DMS79 treated with DMSO at 0.1 percent for 48 hours (cell line): ENCODE measurements at places on chromosomes 2 and 18.

DNA sequence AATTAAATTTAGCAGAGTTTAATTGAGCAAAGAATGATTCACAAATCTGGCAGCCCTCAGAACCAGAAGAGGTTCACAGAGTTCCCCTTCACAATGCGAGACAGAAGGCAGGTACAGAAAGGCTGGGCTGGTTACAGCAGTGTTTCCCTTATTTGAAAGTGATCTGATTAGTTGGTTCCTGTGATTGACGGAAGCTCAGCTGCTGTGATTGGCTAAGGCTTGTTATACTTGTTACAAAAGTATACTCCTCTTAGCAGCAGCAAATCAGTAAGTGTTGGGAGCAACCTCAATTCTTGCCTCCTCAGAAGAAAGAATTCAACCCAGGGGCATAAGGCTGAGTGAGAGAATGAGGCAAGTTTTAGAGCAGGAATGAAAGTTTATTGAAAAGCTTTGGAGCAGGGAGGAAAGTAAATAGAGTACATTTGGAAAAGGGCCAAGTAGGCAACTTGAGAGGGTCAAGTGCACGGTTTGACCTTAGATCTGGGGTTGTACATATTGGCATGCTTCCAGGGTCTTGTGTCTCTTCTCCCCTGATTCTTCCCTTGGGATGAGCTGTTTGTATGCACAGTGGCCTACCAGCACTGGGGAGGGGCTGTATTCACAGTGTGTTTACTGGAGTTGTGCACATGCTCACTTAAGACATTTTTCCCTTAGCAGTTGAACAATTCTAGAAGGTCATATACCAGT, 431.8 kb upstream of the RAB12 start:
- no peak for DNase-seq

DNA sequence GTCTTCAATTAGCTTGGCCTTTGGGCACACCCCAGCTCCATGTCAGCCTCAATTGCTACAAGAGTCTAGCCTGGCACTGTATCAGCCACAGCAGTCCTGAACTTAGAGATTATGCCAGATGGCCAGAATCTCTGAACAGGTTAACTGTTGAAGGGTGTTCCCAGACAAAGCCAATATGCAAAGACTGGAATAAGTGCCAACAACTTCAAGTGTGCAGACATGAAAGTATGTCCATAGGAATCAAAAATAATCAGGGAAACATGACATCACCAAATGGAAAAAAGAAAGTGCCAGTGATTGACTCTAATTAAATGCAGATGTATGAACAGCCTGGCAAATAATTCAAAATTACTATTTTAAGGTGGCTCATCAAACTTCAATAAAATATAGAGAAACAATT, 98.5 kb upstream of the DOCK10 start:
- no peak for DNase-seq

DNA sequence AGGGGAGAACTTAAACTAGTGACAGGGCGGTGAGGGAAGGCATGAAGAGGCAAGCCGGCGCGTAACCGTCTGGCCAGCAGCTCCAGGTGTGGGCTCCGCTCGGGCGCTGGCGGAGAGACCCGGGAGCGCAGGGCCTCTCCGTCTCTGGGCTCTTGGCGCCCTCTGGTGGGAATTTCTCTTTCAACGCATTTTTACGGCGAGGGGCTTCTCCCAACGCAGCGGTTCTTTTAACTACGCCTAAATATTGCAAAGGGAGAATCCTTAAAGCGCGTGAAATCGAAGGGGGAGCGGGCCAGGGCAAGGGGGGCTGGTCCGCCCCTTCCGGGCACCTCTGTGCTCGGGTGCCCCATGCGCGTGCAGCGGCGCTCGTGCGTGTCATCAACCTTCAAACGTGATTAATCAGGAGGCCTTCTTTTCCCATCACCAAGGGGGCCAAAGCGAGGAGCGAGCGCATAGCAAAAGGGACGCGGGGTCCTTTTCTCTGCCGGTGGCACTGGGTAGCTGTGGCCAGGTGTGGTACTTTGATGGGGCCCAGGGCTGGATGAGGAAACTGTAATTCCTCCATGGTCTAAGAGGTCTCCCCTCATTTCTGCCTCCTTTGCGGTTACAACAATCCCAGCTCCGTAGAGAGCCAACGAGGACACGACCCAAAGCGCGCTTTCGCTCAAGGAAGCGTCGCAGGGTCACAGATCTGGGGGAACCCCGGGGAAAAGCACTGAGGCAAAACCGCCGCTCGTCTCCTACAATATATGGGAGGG, 762 bp upstream of the GAD1 start:
- DNase-seq = peak; percentile 88

DNA sequence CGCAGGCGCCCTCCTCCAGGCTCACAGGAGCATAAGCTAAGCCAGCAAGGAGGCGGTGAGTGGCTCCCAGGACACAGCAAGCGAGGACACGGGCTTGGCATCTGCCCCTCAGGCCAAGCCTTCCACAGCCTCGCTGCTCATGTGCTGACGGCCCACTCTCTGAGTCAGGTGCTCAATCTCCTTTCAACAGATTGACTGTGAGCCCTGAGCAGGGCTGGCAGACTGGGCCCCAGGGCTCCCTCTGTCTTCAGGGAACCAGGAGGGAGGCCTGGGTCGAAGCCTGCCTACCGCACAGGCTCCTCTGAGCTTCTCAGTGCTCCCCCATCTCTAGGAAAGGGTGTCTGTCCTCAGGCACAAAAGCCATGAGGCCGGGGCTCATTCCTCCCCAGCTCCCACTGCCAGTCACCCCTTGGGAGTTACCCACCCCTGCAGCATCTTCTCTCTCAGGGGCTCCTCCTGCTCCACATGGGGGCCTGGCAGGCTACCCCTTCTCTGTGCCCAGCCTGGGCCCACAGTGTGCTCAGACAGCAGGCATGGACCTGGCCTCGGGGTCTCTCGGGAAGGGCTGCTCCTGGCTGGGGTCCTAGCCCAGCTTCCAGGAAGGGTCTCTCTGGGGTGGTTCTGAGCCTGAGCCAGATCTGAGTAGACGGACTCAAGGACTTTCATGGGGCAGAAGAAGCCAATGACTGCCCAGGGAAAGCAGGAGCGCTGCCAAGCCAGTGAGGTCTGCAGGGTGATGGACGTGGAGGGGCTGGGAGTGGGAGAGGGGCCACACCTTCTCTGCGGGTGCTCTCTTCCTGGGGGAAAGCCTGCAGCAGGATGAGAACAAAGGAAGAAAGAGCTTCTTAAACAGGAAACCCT, 138.0 kb upstream of the GPC1 start:
- DNase-seq = no peak

DNA sequence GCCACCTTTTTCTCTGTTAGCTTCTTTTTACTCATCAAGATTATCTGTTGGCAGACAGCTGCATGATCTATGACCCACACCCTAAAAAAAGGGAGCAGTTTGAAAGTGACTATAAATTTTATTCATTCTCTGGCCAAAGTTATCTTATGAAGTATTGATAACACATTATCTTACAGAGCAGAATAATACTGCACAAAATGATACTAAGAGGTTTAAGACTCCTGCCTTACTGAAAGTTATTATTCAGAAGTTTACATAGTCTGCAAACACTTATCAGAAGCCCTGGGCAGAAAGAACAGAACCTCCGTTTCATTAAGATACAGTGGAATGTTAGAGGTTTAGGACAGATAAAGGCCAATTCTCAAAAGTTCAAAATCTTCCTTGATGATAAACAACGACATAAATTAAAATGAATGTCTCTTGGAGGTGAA, 78.2 kb downstream of the ZEB2 start:
- no peak for DNase-seq

GRCh38 chr2:205556841-205557539, 125.3 kb upstream of the NRP2 start:
- DNase-seq = peak; percentile 85

- no peak for DNase-seq
Observed at GRCh38 chr2:219460424-219460926, 25.8 kb downstream of the SPEG start.

- no peak for DNase-seq
Observed at GRCh38 chr18:57404345-57404744, 30.8 kb upstream of the ONECUT2 start.

DNA sequence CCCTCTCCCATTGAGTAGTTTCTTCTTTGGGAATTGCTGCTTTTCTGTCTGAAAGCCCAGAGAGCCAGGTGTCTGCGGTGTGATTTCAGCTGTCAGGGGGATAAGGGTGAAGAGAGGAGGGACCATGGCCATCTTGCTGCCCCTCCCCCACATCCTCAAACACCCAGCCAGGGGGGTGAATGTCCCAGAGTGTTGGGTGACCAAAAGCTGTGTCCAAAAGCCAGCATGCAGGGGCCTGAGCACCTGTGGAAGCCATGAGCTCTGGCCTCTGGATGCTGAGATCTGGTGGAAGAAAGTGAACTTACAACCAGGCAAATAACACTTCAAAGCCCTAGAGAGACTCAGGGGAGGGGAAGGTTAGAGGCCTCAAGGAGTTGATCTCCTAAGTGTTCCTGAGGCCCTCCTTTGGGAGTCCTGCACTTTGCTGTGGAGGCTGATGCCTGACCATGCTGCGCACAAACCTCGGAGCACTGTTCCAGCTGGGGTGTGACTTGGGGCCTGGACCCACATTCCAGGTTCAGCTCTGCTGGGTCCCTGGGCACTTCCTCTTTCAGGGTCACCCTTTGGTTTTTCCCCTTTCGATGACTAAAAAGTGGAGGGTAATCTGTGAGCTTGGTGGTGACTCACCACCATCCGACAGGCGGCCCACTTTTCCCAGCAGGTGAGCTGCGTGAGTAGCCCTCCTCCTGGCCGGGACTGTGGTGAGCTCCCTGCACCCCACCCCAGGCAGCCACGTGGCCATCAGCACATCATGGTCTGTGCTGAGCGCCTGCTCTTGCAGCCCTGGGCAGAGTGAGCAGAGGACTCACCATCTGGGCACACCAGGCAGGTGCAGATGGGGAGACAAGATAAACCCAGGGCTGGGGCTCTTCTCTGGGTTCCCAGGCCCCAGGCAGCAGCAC, 66.8 kb upstream of the FOSL2 start:
- no peak for DNase-seq

GRCh38 chr18:3821524-3821923, 371.6 kb downstream of the TGIF1 start:
- DNase-seq = peak; percentile 80

GRCh38 chr2:143819764-143820163, 690.5 kb downstream of the ARHGAP15 start:
- DNase-seq = no peak

DNA sequence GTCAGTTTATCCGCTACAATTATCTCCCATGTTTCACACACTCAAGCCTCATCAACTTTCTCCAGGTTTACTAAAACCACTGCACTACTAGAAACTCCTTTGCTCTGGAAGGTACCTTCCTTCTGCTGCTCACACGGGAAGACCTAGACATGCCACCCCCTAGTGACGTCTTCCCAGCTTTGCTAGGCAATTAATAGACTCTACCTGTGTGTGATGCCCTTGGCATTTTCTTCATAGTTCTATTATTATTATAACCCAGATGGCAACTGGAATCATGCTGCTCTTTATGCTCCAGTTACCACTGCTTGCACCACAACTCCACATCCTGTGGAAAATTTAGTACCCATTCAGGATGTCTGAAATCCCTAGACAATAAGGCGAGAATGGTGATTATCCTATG, 42.4 kb downstream of the CACNB4 start:
- no peak for DNase-seq

GRCh38 chr2:108629417-108629816, 89.9 kb upstream of the RANBP2 start:
- no peak for DNase-seq

DNA sequence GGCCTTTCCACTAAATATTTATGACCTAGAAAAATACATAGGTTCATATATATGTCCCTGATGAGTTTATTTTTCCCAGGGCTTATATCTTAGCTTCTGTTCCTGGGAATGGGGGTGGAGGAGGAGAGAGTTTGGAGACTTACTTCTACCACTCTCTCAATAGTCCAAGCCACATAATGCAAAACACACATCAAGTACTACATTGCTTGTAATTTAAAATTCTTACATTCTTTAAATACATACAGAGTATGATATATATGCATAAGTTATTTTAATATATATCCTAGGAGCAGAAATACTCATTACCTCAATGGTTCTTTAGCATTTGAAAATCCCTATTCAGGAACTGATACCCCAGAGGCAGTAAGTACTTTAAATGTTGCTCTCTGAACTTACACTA, 73.2 kb upstream of the MYL1 start:
- no peak for DNase-seq

DNA sequence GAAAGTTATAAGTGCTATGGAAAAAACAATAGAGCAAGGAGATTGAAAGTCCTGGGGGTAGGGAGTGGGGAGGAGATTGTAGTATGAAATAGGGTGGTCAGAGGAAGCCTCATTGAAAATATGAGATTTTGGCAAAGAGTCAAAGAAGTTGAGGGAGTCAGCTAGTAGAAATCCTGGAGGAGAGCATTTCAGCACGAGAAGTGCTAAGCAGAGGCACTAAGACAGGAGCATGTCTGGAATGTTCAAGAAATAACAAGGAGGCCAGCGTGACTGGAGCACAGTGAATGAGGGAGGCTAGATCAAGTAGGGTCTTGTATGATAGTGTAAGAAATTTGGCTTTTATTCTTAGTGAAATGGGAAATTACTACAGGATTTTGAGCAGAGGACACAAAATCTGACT, 2.1 kb upstream of the TSPYL6 start:
- DNase-seq = no peak

- DNase-seq = no peak
Observed at GRCh38 chr2:56077359-56077915, 106.4 kb upstream of the CCDC85A start.

- DNase-seq = no peak
Observed at GRCh38 chr18:51383711-51384110, 186.2 kb upstream of the MEX3C start.

DNA sequence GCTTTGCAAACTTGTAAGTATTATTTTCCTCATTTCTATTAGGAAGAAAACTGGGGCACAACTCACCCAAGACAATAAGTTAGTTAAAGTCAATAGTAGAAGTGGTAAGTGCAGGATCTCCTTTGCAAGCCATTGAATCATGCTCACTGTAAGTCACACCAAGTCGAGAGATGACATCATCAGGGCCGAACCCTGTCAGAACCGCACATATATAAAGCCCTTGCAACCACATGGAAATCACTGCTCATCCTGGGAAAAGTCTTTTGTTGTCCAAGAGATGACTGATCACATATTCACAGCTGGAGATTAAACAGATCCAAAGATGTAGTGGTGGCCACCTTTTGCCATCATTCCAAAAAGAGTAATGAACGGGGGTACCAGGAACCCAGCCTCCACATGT, 484.8 kb upstream of the ID2 start:
- no peak for DNase-seq

GRCh38 chr2:30277582-30277981, 46.2 kb downstream of the LBH start:
- no peak for DNase-seq
